ENCODE measurements at places on chromosomes 1 and 21.

DNA sequence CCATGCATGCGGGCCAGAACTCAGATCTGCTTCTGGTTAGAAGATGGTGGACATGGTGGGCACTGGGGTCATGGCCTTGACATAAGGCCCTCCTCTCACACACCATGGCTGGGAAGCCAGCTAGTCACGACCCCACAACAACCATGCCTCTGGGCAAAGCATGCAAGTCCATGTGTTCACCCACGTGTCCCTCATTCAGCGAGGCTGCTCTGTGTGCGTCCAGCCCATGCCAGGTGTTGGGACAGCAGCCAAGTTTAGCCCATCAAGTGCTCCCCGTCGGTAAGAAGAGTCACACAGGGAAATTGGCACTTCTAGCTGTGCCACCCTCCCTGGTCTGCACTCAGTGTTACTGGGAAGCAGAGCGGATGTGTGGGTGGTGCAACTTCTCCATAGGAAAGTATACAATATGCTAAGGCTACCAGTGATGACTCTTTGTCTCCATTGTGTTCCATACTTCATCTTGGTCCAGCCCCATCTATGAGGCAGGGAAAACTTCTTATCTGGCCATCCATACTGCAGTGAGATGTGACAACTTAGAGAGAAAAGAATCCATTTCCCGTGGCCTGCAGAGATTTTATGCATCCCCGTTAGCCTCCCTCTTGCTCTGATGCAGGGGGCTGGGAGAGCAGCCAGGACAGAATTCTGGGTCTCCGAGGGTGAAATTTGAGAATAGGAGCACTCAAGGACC lies 198.0 kb downstream of the GRIK3 start:
- DNase-seq = peak; percentile 44

DNA sequence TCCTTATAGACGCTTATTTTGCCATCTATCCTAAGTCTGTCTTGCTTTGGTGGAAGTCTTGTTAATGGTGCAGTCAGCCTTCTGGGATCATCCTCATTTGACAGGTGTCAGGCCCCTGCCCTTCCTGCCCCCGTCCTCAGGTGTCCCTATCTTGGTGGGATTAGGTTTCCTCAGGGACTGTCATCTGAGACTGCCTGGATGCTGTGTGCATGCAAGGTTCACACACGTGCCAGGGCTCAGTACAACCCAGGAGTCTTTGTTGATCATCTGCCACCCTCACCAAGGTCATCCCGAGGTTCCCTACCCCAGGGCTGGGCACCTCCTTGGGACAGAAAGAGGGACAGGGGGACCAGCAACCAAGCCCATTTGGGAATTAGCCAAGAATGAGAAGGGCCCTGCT lies 18.0 kb downstream of the PADI2 start:
- DNase-seq = no peak

DNA sequence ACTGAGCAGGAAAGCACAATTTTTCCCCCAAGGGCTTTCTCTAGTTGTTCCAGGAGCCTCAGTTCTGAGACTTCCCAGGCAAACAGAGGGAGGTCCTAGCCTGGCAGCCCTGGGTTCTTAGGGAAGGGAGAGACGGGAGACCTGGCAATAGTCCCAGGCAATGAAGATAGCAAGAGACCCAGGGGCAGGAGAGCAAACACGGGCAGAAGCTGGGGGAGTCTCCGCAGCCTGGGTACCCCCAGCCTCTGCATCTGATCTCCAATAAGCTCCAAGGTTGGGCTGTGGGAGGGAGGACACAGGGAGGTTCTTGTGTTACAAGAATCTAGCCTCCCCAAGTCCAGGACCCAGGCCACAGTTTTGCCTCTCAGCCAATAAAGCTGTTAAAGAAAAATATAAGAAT lies 2.4 kb downstream of the BLACAT1 start:
- no peak for DNase-seq

DNA sequence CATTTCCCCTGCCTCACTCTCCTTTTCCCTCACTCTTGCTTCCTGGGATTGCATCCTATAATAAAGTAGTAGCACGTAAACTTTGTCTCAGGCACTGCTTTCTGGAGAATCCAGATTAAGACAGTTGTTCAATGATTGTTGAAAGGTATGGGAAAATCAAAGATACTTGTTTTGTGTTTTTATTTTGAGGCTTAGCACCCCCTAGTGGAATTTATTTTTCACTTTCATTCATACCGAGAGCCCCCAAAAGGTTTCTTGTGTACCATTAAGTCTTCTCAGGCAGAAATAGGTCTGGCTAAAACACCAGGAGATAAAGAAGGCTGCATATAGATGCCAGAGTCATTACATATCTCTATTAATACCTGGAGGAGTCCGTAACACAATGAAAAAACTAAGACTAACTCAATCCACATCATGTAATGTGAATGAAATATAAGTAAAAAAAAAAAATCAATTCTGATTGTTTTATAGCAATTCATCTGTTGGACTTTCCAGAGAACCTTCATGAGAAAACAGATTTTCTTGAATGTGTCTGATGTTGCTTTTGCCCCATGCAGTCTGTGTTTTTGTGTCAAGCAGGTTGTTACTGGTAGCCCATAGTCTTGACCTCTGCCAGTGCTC lies 103.5 kb downstream of the RPE65 start:
- no peak for DNase-seq

DNA sequence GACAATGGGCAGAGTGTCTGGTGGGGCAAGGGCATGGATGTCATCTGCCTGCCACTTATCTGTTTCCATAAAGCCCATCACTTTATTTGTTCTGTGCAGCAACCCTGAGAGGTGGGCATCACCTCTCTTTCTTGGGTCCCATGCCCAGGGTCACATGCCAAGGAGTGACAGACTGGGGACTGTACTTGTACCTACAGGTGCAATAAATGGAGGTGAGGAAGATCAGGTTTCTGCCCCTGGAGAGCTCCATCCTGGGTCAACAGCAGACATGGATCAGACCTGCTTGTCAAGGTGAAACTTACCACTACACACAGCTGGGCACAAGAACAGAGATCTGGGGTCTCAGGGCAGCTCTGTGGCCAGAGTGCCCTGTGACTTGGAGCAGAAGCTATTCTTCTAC lies 18.4 kb upstream of the PRDM16 start:
- DNase-seq = peak; percentile 1
